NCI-H345 (cell line): ENCODE measurements at places on chromosomes 11 and 22.

DNA sequence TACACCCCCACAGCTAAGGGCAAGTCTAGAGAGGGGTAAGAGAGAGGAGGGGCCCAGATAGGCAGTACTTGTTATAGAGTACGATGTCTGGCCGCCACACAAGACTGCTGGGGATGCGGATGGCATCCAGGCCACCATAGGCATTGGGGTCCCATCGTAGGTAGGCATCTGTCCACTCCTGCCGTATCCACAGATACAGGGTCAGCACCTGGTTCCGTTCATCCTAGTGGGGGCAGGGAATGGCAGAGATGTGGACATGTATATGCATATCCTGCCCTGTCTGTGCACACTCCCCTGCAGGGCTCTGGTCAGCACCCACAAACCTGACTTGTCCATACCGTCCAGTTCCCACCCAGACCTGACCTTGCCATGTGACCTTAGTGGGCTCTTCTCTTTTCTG, 2.1 kb downstream of the CHRNA10 start:
- DNase-seq = no peak

DNA sequence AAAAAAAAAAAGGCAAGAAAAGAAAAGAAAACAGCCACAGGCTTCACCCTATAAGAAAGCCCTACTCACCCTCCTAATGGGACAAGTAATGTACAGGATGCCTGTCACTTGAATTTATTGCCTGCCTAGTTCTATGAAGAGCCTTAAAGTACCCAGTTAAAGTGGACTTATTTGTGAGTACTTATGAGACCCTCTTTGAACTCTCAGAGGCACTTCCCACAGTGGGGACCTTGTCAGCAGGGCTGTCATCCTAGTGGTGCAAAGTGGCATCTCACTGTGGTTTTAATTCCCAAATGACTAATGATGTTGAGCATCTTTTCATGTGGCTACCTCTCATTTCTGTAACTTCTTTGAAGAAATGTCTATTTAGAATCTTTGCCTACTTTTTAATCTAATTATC, 41.8 kb upstream of the BARX2 start:
- DNase-seq = no peak

DNA sequence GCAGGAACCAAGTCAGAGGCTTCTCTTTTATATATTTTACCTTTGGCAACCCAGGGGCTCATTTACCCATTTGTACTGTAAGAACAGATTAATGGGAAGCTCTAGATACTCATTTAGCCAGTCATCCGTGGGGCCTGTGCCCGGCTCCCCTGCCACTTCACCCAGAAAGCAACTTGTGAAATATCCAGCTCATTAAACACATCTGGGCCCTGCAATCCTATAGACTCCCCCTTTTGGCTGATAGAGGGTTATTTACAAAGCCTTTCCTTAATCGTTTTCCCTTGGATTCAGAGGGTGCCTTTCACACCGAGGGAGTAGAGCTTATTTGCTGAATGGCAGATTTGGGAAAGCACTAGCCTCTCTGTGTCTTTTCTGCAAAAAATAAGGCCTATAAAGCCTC, 118.7 kb upstream of the SORL1-AS1 start:
- no peak for DNase-seq

- DNase-seq = no peak
Observed at GRCh38 chr11:63560506-63561180, 2.5 kb downstream of the PLAAT2 start.

- DNase-seq = no peak
Observed at GRCh38 chr11:43916621-43917020, 25.8 kb upstream of the C11orf96 start.

DNA sequence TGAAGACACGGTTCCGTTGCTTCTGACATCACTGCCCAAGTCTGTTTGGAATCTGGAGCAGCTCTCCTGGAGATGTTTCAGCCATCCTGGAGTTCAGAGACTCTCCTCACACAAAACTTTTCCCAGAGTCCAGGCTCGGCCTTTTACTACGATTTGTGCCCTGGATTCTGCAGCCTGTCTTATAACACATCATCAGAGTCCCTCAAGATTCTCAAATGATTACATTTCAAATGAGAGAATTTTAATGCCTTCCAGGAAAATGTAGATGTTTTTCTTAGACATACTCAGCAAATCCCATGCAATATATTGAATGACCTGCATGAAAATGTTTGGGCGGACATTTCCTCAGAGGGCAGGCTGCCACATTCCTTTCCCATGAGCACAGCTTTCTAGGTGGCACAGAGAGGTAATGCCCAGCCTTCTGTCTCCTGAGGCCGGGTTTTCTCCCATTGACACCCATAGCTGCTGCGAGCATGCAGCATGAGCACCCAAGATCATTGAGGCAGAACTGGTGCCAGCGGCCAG, 129.1 kb downstream of the SNX19 start:
- DNase-seq = no peak

- no peak for DNase-seq
Observed at GRCh38 chr11:65899356-65900124, 648 bp downstream of the FOSL1 start.

GRCh38 chr11:132022733-132023478, 652.5 kb downstream of the NTM start:
- no peak for DNase-seq

- DNase-seq = no peak
Observed at GRCh38 chr22:20439556-20439927, 1.9 kb upstream of the SCARF2 start.

DNA sequence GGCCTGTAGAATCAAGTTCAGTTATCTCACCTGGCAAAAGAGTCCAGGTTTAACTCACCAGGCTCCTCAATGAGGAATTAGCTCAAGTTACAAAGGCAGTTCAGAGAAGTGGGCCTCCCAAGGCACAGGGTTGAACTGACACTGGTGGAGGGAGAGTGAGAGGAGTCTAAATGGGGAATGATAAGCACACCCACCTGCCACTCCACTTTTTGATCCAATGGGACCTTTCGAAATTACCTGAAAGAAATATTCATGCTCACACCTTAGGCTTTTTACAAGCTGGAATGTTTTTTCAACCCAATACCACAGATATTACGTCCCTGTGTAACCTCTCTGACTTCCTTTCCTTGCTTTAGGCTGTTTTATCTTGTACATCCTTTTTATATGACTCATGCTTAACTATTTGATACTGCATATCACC, 642.7 kb upstream of the TENM4 start:
- DNase-seq = no peak

GRCh38 chr11:75201771-75202170, 38.8 kb upstream of the TPBGL start:
- no peak for DNase-seq

GRCh38 chr11:92663539-92663938, 305.9 kb upstream of the MTNR1B start:
- DNase-seq = no peak

DNA sequence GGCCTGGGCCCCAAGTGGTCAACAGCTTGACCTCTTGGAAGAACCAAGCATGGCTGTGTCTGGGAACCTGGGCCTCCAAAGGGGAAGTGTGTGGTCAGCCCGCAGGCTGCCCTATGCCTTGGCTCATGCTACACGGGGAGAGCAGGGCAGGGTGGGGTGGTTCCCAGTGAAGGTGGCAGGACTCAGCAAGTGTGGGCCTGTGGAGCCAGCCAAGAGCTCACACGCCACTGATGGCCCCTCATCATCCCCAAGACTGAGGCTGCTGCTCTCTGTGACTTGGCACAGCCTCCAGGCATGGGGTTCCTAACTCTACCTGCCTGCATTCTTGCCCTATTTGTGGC, 15.9 kb upstream of the DGCR8 start:
- DNase-seq = no peak

DNA sequence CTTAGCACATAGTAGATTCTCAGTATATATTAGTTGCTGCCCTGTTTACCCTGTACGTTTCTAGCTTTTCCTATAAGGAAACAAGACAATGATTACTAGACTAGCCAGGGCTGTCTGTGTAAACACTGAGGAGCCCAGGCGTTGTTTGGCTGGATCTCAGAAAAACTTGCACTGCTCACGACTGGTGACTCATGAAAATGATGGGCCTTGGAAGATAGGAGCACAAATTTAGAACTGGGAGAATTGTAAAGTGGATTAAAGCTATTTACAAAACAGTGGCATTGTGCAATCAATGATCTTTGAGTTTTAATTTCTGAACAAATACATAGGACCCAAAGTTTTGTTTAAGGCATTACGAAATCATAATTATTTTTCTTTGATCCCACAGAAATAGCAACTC, 276.9 kb downstream of the FAM76B start:
- no peak for DNase-seq

DNA sequence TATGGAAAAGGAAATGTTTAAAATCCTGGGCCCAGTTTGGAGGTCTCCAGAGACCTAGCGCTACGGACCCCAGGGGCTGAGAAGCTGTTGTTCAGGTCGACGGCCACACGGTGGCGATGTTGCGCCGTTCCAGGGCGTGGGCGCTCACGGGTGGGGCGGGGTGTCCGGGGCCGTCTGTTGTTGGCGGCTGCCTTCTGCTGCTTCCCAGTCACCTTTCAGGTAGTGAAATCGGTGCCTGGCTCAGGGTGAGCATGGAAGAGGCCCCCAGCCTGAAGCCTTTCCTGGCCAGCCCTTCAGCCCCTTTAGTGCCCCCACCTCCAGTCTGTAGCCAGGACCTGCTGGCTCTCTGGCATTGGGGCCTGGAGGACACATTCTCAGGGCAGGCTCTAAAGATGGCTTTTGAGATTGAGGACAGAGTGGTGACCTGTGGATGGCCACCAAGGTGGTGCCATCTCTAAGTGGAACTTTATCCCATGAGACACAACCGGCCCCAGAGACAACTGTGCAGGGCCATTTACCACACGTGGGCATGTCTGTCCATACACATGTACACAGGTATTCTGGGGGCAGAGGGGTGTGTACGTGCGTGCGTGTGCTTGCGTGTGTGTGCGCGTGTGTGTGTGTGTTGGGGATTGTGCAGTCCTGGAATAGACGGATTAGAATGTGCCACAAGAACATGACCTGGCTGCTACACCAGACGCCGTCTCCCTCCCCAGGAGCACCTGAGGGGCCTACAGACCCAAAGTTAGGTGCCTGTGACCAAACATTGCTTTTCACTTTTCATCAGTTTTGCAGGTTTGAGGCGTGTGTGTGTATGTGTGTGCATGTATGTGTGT, 53.8 kb downstream of the ST14 start:
- DNase-seq = peak; percentile 40

GRCh38 chr11:114955923-114956322, 277.6 kb downstream of the NXPE2 start:
- no peak for DNase-seq

- no peak for DNase-seq
Observed at GRCh38 chr11:109798521-109798920, 294.7 kb upstream of the ZC3H12C start.

DNA sequence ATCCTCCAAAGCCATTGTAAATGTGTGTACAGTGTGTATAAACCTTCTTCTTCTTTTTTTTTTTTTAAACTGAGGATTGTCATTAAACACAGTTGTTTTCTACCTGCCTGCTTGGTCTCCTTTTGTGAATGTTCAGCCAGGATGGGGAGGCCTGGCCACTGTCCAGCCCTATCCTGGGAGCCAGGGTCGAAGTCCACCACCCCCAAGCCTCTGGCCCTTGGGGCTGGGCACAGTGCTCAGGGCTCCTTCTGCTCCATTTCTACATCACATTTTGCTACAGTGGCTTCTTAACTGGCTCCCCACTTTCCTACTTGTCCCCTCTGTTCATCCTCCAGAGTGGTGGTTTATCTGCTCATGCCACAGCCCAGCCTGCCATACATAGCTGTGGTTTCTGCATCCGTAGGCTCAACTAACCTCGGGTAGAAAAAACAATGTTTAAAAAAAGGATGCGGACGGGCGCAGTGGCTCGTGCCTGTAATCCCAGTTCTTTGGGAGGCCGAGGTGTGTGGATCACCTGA, 2.5 kb upstream of the SMARCB1 start:
- DNase-seq = no peak

DNA sequence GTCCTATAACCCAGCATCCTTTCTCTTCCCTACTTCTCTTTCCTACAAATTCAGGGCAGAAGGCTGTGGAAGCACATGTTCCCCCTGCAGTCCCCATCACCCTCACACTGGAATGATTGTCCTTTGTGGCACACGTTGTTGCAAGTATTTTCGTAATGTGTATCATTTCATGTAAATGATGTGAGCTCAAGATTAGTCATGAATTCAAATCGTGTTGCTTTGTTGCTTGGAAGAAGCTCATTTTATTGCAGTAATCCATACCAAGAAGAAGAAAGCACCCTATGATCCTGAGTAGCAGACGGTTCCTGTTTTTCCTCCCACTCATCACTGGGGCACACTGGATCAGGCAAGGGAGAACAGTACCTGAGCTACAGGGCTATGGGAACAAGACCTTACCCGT, 173.4 kb downstream of the NCAM1 start:
- no peak for DNase-seq

GRCh38 chr11:66950112-66950535, 8.1 kb downstream of the PC start:
- peak; percentile 50 for DNase-seq

DNA sequence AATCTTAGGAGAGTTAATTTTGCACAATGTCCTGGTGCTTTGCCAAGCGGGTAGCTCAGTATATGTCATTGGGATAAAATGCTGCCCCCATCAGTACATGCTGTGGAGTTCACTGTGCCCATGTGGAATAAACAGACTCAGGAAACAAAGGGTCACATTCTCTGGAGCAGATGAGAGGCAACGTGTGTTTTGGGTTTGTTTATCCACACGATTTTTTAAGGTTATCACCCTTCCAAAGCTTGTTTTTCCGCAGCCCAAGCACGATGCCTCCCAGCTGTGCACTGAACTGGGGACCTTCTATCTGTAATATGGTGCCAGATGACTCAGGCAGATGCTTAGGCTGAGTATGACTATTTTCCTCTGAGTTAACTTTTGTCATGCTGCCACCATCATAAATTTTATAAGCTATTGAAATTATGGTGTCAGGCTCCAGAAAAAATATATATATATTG, 6.5 kb downstream of the OR4D6 start:
- DNase-seq = no peak

DNA sequence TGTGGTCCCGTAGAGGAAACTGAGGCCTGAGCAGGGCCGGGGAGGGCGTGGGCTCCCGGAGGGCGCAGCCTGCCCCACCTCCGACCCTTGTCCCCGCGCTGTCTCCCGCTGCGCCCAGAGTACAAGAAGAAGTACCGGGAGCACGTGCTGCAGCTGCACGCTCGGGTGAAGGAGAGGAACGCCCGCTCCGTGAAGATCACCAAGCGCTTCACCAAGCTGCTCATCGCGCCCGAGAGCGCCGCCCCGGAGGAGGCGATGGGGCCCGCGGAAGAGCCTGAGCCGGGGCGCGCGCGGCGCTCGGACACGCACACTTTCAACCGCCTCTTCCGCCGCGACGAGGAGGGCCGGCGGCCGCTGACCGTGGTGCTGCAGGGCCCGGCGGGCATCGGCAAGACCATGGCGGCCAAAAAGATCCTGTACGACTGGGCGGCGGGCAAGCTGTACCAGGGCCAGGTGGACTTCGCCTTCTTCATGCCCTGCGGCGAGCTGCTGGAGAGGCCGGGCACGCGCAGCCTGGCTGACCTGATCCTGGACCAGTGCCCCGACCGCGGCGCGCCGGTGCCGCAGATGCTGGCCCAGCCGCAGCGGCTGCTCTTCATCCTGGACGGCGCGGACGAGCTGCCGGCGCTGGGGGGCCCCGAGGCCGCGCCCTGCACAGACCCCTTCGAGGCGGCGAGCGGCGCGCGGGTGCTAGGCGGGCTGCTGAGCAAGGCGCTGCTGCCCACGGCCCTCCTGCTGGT, 1.9 kb downstream of the NLRP6 start:
- no peak for DNase-seq
